ENCODE measurements at places on chromosomes 12 and 14.

DNA sequence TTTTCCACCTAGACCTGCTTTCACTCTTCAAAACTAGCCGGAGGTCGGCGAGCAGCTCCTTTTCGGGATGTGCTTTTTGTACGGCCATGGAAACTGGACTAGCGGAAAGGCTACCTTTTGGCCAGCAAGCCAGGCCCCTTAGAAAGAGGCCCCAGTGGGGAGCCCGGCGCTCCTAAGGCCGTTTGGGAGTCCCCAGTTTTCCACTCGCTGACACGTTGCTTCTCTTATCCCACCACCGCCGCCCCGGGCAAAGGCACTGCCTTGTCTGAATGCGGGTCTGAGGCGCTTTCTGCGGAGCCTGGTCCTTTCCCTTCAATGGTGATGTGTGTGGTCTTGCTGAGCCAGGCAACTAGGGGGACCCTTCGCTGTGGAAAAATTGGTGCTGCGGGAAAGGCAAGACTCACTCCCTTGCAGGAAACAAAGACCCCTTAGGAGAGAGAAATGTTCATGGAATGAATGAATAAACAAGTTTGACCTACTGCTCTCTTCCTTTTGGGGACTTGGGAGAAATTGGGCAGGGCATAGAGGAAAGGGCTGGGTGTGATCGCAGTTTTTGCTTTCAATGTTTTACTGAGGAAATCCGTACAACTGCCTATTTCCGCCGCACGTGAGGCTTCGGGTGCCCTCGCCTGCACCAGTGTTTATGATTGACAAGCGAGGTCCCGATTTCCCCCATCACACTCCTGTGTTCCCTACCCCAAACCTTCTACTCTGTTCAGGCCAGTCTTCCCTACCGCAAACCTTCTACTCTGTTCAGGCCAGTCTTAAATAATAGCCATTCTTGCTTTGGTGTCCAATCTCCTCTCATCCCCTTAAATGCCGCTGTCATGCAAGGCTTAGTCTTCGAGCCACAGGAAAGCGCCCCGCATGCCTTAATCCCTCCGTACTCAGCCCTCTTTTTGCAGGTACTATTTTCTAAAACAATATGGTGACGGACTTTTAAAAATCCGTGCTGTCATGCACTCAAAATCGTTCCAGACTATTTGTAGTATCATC is 1.0 kb upstream of the SLC38A2 start:
- no peak for DNase-seq

GRCh38 chr14:101069228-101069549 is 165.7 kb upstream of the RTL1 start:
- DNase-seq = no peak

DNA sequence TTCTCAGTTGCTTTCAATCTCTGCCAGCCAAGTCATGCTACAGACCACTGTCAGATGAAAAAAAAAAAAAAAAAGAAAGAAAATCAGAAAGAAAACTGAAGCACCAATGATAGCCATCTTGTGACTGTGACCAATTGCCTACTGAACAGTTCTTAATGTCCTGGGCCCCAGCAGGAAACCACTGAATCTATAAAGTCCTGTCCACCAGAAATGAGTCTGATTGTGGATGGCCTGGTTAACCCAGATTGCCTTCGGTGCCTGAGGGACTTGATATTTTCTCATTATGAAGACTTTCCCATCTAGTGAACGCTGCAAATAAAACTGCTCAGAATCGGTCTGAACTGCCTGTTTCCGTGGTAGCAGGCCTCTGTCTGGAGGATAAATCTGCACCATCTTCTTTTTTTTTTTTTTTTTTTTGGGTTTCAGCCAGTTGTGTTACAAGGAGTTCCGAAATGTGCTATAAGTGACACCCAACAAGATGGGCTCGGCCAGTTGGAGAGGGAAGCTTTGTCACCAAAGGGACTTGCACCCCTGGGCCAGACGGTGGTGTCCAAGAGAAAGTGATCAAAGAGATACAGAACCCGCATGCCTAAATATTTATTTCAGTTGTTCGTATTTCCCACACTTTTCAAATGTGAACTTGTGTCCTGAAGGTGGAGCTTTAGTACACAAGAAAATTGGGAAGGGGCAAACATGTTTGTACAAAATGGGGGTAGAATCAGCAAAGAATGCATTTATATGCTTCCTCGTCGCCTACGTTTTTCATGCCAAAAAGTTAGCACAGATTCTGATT is 3.0 kb upstream of the PLXNC1 start:
- peak; percentile 28 for DNase-seq

DNA sequence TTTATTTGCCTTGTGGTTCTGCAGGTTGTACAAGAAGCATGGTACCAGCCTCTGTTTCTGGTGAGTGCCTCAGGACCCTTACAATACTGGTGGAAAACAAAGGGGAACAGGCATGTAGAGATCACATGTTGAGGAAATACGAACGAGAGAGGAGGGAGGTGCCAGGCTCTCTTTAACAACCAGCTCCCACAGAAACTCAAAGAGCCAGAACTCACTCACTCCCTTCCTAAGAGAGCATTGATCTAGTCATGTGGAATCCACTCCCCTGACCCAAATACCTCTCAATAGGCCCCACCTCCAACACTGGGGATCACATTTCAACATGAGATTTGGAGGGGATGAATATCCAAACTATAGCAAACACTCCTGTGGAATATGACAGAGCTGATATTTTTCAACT is 938.0 kb downstream of the GALC start:
- no peak for DNase-seq

GRCh38 chr12:67712011-67712410 is 63.5 kb downstream of the DYRK2 start:
- no peak for DNase-seq

DNA sequence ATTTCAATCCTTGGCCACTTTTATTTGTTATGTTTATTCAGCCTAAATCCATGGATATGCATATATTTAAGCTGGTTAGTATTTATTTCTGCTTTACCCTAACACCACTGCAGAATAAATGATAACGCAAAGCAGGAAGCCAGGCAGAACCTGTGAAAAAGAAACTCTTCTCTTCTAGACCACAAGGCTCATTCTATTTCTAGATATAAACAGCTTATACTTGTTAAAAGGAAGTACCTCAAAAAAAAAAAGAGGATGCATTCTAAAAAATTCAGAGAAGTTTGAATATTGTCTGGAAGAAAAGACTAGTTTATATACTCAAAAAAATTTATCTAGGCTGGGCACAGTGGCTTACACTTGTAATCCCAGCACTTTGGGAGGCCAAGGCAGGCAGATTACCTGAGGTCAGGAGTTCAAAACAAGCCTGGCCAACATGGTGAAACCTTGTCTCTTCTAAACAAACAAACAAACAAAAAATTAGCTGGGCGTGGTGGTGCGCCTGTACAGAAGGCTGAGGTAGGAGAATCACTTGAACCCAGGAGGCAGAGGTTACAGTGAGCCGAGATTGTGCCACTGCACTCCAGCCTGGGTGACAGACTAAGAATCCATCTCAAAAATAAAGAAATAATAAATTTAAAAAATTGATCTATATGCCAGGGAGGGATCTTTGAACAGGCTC is 55.8 kb downstream of the GALNT4 start:
- DNase-seq = no peak

GRCh38 chr14:103456167-103456835 is 66.3 kb downstream of the CKB start:
- DNase-seq = no peak

- DNase-seq = no peak
Observed at GRCh38 chr12:19404242-19404880, 34.9 kb upstream of the AEBP2 start.

DNA sequence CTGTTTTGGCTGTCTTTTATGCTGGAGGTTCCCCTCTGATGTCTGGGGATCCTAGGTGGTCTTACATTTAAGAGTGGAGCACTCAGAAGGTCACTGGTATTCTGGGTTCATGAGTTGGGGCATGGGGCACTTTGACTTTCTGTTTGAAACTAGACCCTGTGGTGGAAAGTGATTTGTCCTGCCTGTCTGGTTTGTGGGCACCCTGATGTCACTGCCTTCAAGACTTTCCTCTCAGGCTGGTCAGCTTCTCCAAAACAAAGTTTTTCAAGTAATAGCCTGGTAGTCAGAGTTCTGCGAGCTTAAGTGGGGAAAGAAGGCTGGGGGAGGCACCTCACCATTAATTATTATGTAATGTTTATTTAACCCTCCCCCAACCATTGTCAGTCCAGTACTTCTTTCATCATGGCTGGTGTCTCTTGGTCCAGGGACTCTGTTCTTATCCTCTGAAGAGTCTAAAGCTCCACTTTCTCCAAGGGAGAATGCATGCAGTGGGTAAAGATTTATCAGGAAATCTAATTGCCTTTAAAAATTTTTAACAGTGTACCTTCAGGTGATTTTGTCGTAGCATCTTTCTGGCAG is 35.3 kb downstream of the ZC3H14 start:
- no peak for DNase-seq

- DNase-seq = peak; percentile 15
Observed at GRCh38 chr14:103281496-103282231, 52.4 kb upstream of the EIF5 start.

- no peak for DNase-seq
Observed at GRCh38 chr14:64721899-64722298, 17.7 kb downstream of the PLEKHG3 start.

- no peak for DNase-seq
Observed at GRCh38 chr14:54450535-54450934, 9.4 kb upstream of the CNIH1 start.

GRCh38 chr12:71303199-71303598 is 136.4 kb upstream of the LGR5 start:
- no peak for DNase-seq

DNA sequence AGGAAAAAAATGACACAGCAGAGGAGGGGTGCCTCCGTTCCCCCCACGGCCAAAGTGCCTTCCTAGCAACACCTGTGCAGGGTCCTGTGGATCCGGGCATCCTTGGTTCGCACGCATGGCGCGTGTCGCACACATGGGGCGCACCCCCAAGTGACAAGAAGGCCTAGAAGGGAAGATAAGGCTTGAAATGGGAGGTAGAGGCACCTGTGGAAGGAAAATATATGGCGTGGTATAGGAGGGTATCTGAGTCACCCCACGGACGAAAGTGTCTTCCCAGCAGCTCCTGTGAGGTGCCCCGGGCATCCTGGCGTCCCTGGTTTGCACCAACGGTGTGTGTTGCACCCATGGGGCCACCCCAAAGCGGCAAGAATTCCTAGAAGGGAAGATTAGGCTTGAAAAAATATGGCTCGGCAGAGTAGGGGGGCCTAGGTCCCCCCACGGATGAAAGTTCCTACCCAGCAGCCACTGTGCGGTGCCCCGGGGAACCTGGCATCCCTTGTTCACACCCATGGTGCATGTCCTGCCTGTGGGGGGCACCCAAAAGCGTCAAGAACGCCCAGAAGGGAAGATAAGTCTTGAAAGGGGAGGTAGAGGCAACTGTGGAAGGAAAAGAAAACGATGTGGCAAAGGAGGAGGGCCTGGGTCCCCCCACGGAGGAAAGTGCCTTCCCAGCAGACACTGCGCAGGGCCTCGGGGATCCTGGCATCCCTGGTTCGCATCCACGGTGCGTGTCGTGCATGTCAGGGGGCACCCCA is 280.0 kb downstream of the ALG10 start:
- no peak for DNase-seq

DNA sequence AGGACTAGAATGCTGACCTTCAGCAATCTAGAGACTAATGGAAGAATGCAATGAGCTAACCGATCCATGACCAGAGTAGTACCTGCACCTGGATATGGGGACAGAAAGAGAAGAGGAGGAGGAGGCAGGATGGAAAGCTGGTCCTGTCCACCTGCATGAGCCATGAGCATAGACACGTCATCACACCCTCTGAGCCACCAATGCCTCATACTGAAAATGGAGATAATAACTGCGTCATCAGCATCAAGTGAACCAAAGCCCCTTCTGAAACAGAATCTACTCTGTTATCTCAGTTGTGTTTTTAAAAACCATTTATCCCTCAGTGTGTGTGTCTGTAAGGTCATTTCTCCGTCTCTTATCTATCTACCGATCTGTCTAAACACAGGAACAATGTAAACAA is 327.0 kb downstream of the BCL11B start:
- no peak for DNase-seq

- DNase-seq = no peak
Observed at GRCh38 chr12:31387466-31387865, 61.5 kb upstream of the SINHCAF start.

GRCh38 chr12:90870971-90871725 is 83.8 kb downstream of the CCER1 start:
- DNase-seq = no peak

GRCh38 chr12:22121224-22121623 is 75.2 kb downstream of the CMAS start:
- DNase-seq = no peak

- DNase-seq = peak; percentile 58
Observed at GRCh38 chr14:37544407-37544806, 50.6 kb downstream of the FOXA1 start.

DNA sequence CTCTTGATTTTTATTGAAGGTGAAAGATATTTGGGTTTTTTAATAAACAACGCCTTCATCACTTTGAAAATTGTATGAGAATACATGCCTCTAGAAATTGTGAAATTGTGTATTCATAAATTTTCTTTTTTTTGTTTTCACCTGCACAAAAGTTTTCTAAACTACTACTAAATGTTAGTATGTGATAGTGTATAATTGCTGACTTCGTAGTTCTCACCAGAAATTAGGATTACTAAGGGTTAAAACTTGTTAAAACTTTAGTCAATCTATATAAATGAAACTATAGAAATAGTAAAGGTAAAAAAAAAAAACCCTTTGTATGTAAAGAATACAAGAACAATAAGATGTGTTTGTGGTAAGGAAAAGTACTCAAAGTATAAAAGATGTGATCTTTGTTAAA is 496.5 kb upstream of the ATP2B1 start:
- no peak for DNase-seq

DNA sequence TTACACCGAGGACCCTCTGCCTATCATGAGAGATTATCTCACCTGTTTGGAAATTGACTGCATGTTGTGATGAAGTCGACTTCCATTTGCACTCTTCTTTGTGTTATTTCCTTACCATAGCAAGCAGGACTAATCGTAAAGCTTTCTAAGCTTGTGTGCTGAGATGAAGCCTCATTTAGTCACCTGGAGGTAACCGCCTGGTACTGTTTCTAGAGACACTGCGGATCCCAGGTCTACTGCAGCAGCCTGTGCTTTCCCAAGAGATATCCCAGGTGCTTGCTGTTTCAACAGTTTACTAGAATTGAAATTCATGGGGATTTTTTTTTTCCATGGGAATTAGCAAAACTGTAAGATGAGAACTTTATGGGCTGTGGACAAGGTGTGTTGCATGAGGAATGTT is 131.8 kb downstream of the PTPRR start:
- peak; percentile 15 for DNase-seq

GRCh38 chr12:119036878-119037825 is 55.8 kb downstream of the SRRM4 start:
- DNase-seq = no peak

DNA sequence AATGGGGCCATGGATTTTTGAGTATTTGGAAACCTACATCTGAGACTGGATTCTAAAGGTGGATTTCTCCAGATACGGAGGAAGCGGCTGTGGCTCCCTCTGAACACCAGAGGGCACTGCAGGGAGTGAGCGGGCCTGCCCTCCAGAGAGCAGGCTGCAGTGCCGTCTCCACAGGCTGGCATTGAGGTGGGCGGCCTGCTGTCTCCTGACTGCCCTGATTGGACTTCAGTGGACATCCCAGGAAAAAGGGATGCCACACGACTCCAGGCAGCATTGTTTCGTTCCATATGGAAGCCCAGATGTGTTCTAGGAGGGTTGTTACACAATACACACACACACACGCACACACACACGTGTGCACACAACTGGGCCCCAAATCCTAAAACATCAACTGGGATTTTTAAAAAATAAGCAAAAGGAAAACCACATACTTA is 20.9 kb upstream of the ANO2 start:
- DNase-seq = peak; percentile 59

Data from NCI-H345 (cell line).